Mesothelial cell of epicardium (in vitro differentiated cells): ENCODE measurements at places on chromosomes 12 and 14.

DNA sequence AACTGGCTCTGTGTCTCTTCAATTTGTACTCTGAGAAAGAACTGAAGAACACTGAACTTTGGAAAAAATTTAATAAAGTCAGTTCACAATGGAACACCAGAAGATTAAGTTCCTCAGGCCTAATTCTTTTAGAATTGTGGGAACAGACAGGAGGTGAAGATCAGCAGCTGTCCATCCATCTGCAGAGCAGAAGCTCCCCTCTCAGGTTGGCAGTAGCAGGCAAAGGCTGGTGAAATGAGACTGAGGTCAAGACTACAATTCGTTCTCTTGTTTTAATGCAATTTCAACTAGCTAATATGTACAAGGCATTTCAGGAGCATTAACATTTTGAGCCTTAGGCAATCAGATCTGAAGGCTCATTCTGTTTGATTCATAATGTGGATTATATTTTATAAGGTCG is 10.3 kb upstream of the TRHDE start:
- no peak for DNase-seq

- DNase-seq = no peak
Measured at GRCh38 chr14:50065583-50065982, 50.8 kb downstream of the VCPKMT start.

GRCh38 chr14:24113379-24113800 is 1.2 kb upstream of the DCAF11 start:
- DNase-seq = no peak

- DNase-seq = no peak
Measured at GRCh38 chr12:27968972-27969623, 3.4 kb downstream of the PTHLH start.

DNA sequence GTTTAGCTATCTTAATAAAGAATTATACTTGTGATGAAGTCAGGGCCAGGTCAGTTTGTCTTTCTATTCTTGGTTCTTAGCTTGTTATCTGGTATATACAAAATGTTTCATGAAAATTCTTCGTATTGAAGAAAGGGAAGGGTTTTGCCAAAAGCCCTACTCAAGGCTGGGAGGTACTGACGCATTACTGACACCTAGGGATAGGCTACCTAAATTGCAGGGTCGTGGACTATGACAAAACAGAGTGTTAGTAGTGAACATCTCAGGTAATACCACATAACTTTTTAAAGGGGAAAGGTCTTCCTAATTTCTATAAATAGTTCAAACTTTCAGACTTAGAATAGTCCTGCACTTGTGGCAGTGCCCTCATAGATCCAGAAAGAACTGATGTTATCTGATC is 246.3 kb downstream of the RGS6 start:
- no peak for DNase-seq

DNA sequence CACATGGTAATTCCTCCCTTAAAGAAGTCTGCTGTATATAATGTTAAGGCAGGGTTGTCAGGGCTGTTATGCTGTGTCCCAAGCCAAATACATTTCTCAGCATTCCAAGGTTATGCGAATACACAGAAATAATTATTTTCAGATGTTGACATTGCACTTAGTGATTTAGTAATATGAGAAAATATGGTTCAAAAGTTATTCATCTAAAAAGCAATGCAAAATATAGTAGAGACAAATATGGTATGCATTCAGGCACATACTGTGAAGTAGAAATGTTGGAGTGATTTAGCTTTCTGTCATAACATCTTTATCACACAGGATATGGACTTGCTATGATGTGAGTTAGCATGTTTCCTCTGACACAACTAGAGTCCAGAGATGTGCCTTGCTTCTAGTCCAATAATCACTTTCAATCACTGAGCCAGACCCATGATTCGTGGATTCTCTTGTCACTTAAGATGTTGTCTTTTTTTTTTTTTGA is 70.0 kb downstream of the PDE3A start:
- DNase-seq = no peak

DNA sequence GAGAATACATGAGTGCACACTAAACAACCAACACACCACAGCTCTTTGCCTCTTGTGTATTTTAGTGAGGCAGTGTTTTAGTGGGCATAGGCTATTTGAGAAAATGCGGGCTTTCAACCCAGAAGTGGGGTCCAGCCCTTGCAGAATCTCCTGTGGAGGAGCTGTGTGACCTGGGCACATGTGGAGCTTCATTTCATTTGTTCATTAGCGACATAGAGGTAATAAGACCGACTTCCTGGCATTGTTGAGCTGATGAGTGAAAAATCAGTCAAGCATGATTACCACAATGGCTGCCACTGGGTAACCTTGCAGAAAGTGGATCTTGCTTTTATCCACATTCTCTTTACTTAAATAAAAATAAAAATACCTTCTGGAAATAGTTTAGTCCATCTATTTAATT is 923.5 kb downstream of the BCL11B start:
- no peak for DNase-seq

DNA sequence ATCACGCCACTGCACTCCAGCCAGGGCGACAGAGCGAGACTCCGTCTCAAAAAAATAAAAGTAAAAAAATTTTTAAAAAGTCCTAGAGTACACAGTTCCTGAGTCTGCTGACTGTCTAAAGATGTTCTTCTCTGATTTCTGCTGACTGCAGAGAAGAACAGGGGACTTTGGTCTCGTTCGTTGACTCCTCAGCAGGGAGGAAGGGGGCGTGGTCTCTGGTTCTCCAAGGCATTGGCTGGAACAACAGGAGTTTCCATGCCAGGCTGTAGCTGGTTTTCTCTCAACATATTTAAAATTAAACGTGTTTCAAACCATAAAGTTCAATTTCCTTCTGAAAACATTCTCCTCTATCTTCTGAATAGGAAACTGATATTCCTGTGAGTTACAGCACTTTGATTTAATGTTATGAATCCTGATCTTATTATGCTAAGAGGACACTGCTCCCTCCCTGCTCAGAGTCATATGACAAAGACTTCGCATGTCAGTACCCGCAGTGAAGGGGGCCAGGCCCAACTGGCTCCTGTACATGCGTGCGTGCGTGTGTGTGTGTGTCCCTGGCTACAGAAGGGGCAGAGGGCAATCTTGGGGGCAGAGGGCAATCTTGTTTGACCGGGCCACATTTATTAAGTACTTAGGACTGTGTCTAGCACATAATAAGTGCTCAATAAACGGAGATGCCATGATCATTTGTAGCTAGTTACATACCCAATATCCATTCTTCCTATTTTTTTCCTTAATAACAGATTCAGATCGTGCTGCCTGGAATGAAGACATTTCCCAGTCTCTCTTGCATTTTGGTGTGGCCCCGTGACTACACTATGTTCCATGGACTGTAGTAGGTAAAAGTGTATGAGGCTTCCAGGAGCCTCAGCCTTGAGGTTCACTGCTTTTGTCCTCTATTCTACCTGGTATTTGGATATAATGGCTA is 16.5 kb upstream of the HNF1A start:
- DNase-seq = no peak

DNA sequence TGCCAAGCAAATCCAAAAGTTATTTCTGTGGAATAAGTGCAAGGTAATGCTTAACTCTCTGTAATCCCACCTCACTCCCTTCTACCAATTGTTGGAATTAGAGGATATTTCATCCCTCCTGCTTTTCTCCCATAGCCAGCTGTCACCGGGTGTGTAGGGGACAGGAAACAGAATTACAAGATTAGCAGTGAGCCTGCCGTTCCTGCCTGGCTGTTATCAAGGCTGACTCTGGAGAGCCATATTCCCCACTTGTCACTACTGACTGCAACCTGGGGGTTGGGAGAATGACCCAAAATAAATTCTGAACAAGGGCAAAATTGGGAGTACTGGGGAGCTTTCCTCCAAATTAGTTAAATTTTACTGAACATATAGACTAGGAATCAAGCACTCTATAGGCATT is 24.8 kb downstream of the TBX5 start:
- DNase-seq = no peak

GRCh38 chr12:113724794-113725556 is 241.2 kb downstream of the RBM19 start:
- no peak for DNase-seq

- DNase-seq = no peak
Measured at GRCh38 chr14:67564236-67564635, 31.1 kb downstream of the PLEKHH1 start.

- no peak for DNase-seq
Measured at GRCh38 chr12:10633541-10633940, 20.1 kb upstream of the MAGOHB start.

DNA sequence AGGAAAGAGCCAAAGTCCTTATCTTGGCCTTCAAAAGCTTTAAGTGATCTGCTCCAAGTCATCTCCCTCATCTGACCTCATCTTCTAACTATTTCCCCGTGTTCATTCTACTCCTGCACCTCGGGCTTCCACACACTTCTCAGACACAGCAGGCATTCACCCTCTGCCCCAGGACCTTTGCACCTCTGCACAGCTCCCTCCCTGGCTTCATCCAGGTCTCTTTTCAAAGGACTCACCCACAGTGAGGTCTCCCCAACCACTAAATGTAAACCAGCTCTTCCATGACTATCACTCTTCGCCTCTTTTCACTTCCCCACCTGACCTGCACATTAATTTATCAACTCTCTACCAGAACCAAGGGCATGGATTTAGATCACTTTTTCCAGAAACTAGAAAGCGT is 161.8 kb downstream of the PIWIL1 start:
- no peak for DNase-seq

- DNase-seq = peak; percentile 27
Measured at GRCh38 chr14:94423453-94424056, 29.0 kb downstream of the SERPINA11 start.

GRCh38 chr14:60247994-60248696 is 876 bp upstream of the PPM1A start:
- peak; percentile 61 for DNase-seq

- no peak for DNase-seq
Measured at GRCh38 chr12:53200458-53201176, 6.4 kb downstream of the ITGB7 start.

- DNase-seq = no peak
Measured at GRCh38 chr14:101542391-101542790, 18.9 kb upstream of the DIO3 start.

- DNase-seq = no peak
Measured at GRCh38 chr14:75711105-75711795, 50.2 kb downstream of the TTLL5 start.

DNA sequence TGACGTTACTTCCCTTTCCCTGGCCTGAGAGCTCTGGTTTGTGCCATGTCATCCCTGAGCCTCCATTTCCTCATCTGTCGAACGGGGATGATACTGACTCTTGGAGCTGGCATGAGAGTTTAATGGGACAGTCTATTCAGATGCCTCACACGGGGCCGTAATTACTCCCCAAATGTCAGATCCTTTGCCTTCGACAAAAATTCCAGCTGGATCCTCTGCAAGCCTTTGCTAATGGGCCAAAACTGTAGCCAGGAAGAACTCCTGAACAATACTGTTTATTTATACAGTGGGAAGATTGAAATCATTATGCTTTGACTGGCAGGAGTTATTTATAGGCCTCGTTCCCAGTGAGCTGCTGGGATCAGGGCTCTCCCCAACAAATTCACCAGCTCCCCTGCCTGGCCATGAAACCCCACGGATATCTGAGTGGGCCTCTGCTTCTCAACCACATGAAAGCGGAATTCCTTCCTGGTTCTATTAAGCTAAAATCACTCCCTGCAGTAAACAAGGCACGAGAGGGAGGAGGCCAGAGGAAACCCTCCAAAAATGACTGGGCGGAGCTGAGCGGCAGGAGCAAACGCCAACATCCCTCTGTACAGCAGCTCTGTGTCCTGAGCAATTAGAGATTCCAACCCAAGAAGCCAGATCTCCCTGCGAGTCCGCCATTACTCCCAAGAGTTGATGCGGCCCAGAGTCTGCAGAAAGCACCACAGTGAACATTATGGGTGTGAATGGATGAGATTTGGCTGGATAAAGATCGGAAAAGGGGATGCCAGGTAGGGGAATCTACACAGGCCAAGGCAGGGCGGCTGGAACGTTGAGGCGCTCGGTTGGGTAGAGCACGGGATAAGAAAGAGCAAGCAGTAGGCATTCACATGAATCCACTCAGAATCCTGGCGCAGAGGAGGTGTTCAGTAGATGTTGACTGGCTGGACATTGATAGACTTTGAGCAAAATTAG is 326.1 kb downstream of the BCL11B start:
- no peak for DNase-seq

GRCh38 chr12:14403293-14403692 is 37.8 kb downstream of the ATF7IP start:
- DNase-seq = no peak

DNA sequence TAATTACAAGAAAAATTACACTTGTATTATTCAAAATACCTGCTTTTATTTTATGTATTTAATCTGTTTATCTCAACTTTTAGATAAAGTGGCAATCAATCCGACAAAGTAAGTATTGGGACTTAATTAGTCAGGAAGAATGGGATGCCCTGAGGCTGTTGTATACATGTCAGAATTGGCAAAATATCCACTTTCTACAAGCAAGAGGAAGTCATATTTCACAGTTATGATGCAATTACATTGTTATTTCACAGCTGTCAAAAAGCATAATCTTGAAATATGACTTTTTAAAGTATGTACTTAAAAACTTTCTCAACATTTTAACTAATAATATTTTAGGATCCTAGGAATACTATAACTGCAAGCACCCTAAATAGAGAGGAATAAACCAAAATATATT is 357.1 kb upstream of the MGAT4C start:
- no peak for DNase-seq

- DNase-seq = no peak
Measured at GRCh38 chr14:89807892-89808291, 146.6 kb downstream of the EFCAB11 start.

- no peak for DNase-seq
Measured at GRCh38 chr12:190881-191280, 23.1 kb downstream of the SLC6A12 start.

DNA sequence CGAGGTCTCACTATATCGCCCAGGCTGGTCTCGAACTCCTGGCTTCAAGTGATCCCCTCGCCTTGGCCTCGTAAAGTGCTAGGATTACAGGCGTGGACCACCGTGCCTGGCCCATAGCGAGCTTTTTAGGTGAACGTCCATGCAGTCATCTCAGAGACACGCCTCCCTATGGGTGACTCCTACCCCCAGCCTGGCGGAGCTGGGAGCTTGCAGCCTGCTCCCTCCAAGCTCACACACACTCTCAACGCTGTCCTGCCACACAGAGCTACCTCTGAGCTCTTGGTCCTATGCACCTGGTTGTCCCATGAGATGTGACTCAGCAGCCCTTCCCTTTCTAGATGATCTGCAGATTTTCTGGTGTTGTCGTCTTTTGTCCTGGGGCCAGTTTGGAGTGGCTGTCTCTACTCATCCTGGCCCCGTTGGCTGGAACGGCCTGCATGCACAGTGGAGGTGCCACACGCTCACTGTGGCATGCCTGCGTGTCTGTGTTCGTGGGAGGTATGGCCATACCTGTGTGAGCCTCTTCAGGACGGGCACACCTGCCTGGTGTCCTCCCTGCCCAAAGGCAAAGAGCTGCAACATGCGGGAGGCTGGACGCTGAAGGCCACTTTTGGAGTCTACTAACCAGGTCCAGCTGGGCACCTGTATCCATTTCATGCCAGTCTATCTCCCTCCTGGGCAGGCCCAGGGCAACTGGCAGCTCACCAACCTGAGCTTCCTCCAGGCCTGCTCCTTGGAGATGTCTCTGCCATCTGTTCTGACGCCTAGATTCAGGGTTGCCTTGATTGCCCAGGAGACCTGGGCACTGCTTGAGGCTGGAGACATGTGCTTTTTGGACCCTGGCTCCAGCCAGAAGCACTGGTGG is 18.1 kb downstream of the CABP1 start:
- DNase-seq = no peak
